COR-L47 (cell line): ENCODE measurements at places on chromosomes 1 and 21.

GRCh38 chr1:38839363-38839762, 20.2 kb downstream of the RRAGC start:
- DNase-seq, result no peak

- peak; percentile 40 for DNase-seq
Observed at GRCh38 chr1:85047472-85048295, 616 bp downstream of the MCOLN3 start.

- no peak for DNase-seq
Observed at GRCh38 chr1:214979191-214979590, 103.3 kb upstream of the KCNK2 start.

GRCh38 chr1:183693521-183693920, 40.4 kb upstream of the APOBEC4 start:
- DNase-seq, result no peak

GRCh38 chr1:4951601-4952000, 297.2 kb downstream of the AJAP1 start:
- DNase-seq, result no peak

- DNase-seq, result no peak
Observed at GRCh38 chr1:212034516-212035122, 738 bp downstream of the INTS7 start.

DNA sequence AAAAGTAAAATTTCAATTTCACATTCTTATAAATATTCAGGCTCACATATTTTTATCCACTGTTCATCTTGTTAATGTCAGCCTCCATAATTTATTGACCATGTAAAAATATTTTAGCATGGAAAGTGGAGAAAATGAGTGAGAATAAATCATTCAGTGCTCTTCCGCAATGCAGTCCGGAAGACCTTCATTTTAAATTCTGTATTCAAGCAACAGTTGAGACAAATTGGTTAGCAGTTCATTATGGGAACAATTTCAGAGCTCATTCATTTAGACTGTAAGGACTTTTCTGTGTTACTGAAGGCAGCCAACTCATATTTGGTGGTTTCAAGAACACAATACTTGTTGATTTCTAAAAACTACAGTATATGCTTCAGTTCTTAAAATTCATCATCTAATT, 97.8 kb downstream of the TYW3 start:
- no peak for DNase-seq
